AG20443 (cell line): ENCODE measurements at places on chromosomes 6 and 20.
A peak's percentile ranks its signal among the peaks of the same experiment; 100 is the strongest.

DNA sequence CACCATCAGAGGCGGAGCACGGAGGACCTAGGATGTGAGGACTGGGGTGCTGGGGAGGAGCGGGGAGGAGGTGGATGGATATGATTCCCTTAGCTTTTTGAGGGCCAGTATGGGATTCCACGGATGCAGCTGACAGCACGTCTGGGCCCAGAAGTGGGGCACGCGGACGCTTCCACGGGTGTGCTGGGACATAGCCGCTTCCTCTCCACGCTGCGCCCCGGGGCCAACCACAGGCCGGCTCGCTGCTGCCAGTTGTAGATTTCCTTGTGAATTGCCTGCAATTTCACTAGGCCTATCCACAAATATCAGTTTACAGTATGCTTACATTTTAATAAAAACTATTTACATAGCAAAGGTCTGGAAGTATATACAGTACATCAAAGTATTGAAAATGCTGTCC is 23.9 kb downstream of the PAX1 start:
- DNase-seq, result no peak

- peak; percentile 26 for DNase-seq
Measured at GRCh38 chr20:46088409-46089166, 1.2 kb downstream of the NCOA5 start.

DNA sequence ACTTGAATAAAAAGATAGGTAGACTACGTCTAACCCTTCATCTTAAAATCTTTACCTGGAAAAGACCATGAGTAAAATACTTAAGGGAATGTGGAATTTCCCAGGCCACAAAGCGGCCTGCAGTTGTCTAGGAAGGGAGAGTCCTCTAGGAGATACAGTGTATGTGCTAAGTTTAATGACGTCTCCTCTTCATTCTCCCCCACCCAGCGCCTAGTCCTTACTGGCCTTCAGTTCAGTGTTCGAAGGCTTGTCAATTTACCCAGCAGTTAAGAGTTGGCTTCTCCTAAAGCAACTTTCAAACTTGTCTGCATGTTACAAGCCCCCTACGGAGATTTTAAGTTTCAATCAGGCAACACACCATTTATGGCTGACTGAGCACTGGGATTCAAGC is 35.2 kb downstream of the HFE start:
- no peak for DNase-seq

DNA sequence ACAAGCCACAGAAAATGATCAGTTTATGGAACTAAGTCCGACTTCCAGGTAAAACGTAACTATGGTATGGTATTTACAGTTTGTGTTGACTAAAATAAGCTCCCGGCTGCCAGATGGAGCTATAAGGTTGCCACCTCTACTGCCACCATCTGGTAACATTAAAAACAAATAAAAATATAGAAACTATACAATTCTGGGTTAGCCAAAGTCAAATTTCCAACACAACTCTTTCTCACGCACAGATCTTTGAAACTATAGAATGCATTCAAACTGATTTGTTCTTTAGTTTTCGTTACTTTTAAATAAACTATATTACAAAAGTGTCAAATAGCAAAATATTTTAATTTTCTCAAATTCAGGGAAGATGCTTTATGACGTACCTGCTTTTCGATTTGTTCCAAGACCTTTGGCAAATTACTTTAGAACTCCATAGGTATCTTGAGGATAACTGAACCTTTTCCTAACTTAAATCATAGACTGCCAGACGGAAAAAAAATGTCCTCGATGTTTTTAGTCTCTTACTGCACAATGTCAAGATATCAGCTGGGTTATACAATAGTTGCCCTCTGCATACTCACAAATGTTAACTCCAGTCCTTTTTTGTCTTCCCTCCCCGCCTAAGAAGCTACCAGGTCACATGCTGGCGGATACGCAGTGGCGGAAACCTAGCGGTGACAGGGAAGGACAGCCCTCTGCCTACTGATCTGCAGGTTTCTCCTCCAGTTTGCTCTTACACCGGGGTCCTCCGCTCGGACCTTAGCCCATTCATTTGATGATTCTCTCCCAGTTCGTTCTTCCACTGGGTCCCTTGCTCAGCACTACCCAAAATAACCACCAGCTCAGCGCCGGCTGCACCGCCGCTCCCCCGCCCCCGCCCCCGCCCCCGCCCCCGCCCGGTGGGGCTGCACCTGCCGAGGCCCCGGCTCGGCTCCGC is 888 bp downstream of the SLC17A5 start:
- peak; percentile 73 for DNase-seq

- no peak for DNase-seq
Measured at GRCh38 chr6:87105823-87106222, 10.9 kb upstream of the CGA start.

DNA sequence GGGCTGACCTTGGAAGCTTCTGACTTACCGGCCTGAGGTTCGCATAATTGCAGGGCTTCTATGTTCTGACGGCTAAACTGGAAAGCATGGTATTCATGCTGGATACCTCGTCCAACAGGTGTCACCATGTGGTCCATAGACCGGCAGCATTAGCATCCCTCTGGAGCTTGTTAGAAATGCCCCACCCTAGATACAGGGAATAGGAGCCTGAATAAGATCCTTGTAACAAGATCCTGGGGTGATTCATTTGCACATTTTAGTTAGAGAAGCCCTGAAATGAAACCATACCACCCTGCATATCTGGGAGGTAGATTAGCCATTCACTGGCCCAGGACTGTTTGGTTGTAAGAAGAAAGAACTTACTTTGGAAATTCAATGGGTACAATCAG is 77.7 kb downstream of the TMEM170B start:
- no peak for DNase-seq

- DNase-seq, result no peak
Measured at GRCh38 chr6:131053546-131054240, 9.4 kb downstream of the EPB41L2 start.

GRCh38 chr6:144190080-144190479 is 39.8 kb downstream of the STX11 start:
- no peak for DNase-seq

- peak; percentile 26 for DNase-seq
Measured at GRCh38 chr6:158662954-158663624, 13.2 kb downstream of the SYTL3 start.

DNA sequence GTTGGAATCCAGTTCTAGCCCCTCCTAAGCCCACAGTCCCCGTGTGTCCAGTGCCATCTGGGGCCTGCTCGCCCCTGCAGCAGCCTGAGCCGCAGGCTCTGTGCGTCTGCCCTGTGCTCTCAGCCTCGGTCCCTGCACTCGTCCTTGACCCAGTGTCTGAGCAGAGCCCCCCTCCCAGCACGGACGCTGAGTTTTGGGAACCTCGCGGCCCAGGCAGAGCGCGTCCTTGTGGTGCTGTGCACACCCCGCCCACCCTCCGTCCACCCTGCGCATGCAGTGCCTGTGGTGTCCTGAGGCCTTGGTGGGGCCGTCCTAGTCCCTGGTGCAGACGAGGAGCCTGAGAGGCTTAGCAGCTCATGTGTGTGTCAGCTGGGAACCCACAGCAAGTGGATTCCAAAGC is 31.6 kb downstream of the OSBPL2 start:
- no peak for DNase-seq

DNA sequence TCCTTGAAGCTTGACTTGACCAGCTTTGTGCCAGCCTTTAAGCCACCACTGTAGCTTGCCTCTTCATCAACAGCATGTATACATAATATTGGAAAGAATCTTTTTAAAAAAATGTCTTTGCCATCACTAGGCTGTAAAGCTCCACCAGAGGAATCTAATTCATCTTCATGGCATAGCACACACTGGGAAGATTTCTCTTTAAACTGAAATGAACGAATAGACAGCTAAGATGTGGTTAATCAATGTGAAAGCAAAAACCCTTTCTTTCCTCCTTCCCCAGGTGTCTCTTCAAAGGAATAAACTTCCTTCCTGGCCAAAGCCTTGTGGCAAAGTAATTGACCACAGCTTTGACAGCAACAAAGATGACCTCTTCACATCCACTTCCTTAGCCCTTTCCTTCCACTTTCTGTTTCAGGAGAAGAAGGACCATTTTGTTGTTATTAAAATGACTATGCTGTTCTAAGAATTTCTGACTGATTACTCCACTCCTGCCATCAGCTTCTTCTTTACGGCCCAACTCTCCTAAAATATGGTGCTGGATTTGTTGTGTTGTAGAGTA is 428.7 kb upstream of the SOX4 start:
- no peak for DNase-seq

DNA sequence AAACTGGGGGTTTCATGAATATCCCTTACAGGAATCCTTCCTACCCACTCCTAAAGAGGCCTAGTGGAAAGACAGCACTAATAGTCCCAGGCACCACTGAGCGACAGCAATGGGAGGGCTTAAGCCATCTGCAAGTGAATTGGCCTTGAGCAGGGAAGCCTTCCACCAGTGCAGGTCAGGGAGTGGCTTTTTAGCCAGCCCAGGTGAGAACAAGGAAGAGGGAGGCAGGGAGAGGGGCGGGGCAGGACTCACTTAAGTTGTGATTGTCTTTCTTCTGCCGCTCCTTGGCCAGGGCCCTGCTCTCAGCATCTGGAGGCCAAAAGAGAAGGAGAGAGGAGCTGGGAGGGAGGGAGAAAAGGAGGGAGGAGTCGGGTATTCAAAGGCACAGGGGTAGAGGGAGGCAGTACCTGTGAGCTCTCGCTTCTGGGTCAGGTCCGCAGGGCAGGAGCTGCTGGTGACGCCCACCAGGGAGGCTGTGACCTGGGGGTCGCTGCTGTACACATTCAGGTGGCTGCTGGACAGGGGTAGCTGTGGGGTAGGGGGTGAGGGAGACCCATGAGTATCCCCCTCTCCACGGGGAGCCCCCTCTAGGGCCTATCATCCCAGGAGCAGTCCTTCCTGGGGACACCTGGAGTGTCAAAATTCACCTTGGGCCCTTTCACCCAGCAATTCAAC is 47.8 kb downstream of the TFEB start:
- no peak for DNase-seq

DNA sequence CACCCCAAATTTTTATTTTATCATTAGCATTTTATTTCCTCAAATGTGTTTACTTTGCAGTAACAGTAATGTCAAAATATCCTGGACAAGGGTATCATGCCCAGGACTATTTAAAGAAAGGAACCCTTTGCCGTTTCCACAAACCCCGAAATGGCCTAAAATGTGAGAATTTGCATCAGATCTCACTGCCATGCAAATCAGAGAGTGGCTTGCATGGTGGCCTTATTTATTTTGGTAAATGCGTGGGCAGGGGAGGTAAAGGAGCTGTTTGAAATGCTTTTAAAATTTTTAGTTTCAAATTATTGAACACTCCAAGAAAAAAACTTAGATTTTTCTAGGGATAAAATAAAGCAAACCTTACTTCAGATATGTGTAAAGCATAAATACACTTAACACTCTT is 43.8 kb downstream of the ADAT2 start:
- no peak for DNase-seq

GRCh38 chr6:167437888-167438484 is 113.1 kb downstream of the TTLL2 start:
- DNase-seq, result no peak

DNA sequence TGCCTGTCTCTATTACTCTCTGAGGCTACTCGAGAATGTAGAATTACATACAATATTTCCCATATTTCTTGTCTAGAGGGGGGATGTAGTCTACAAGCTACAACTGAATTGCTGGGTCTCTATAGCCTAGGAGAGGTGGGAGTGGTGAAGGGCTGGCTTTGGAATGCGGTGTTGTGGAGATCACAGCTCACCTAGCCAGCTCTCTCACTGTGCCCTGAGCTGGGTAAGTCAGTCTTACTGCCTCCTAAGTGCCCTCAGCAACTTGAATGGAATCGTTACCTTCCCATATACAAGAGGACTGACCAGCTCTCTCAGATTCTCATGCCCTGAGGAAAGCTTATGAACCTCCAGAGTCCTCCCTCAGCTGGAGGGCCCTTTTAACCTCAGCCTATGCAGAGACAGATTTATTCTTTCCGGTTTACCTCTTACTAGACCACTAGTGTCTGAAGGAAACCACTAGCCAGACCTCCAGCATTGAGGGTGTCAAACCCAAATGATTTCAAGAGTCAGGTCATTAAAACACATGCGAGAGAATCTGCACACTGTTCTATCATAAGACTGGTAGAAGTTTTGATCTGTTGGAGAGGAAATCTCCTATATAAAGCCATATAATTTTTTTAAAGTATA is 20.6 kb downstream of the VIP start:
- no peak for DNase-seq
